LHCN-M2 (cell line): ENCODE measurements at places on chromosomes 3 and 15. TPM values are rescaled to one million over a fixed set of nuclear protein-coding genes. Genes with fewer than 3 reads are reported as not detected.

DNA sequence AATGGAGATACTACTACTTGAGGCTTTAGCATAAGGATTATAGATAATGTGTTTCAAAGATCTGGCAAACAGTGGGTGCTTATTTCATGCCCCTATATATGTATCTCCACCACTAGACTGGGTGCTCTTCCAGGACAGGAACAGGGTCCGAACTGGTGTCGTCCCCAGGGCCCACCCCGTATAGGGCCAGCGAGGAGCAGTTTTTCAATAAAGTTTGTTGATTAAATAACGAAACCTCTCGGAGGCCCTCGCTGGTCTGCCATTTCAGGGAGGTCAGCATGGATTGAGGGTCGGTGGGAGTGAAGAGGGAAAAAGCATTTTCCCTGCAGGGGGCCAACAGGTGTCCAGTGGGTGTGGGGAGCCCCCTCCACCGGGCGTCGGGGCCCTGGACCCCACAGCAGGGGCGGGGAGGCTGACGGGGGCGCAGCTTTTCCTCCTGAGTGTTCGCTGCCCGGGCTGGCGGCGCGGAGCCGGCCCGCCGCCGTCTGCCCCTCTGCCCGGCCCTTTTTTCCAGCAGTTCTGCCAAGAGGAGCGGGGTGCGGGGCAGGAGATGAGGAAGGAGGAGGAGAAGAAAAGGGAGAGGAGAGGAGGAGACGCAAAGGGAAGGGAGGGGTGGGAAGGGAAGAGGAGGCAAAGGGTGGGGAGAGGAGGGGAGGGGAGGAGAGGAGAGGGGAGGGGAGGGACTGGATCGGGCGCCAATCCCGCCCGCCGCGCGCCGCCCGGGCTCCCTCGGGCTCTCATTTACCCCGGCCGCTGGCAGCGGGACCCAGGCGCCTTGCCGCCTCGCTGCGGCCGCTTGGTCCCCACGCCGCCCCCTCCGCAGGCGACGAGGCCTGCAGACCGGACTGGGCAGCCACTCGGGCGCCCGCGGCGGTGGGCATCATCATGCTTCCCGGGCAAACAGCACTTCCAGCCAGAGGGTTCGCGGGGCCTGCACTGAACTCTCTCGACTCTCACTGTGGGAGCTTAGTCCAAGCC lies 66.3 kb downstream of the ISG20 start:
- peak; percentile 11 for DNase-seq

- no peak for DNase-seq
Measured at GRCh38 chr3:10561946-10562560, 56.7 kb upstream of the ATP2B2 start.

GRCh38 chr3:29561651-29562149 lies 280.8 kb downstream of the RBMS3 start:
- DNase-seq, result peak; percentile 10

DNA sequence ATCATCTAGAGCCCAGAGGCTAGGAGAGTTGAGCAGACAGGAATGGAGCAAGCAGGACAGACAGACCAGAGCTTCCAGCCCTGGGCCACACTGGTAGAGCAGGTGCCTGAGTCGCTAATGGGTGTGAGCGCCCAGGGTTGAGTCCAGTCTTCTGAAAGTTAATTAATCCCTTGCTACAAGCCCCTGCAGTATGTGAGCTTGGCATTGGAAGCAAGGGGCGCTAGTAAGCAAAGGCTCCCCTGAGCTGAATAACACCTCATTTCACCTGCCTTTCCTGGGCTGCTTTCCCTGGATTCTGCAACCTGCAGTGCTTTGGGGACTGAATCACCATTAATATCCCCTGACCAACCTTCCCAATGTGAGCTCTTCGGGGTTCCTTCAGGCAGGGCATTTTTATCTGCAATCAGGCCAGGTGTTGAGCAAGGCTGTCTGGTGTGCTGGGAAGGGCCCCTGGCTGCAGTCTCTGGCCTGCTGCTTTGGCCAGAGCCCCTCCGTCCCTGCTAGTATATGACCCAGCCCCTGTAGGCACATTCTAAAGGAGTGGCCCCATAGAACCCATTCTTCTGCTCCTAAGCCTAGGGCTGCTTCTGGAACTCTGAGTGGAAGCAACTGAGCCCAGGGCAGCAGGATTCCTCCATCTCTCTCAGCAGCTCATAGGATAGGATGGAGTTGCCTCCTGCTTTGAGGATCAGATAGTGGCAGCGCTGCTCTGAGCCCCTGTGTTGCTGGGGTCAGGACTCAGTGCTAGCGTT lies 45.1 kb upstream of the EPHB1 start:
- no peak for DNase-seq

- peak; percentile 37 for DNase-seq
Measured at GRCh38 chr3:119145500-119146167, at the start of gene TEX55. TSS of gene TEX55 (plus strand) at chr3:119146165. CDS start at chr3:119146190, 25 bp downstream.

- DNase-seq, result peak; percentile 97
Measured at GRCh38 chr3:102006812-102007485, 157.6 kb downstream of the NFKBIZ start.

GRCh38 chr3:103137830-103138229 lies 703.0 kb downstream of the ZPLD1 start:
- DNase-seq, result no peak

DNA sequence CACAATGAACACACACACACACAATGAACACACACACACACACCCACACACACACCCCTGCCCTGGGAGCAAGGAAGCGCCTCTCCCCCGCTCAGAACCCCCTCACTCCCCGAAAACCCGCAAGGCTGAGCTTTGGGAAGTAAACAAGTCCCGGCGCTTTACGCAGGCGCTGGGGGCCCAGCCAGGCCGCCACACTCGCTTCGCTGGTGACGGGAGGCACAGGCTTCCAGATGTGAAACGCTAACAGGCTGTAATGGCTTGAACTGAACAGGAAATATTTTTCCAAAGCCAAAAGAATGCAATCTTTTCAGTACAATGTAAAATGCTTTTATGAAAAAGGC lies 122.7 kb upstream of the IGF1R start:
- DNase-seq, result no peak

DNA sequence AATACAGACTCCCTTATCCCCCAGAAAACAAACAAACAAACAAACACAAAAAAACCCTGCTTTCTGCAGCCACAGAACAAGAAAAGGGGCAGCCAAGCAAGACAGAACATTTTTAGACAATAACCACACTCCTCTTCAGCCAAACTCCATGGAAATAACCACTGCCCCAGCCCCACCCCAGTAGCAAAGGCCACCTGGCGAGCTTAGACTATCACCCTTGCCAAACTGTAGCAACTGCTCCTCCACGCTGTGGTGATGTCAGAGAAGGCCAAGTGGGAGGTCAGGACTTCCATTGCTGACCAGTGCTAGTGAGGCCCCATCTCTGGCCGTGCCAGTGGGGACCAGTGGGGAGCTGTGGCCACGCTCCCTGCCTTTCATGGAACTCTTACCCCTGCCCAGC lies 60.3 kb upstream of the CHRNA7 start:
- no peak for DNase-seq

- DNase-seq, result no peak
Measured at GRCh38 chr3:64046996-64047594, 23.8 kb upstream of the PSMD6 start.

DNA sequence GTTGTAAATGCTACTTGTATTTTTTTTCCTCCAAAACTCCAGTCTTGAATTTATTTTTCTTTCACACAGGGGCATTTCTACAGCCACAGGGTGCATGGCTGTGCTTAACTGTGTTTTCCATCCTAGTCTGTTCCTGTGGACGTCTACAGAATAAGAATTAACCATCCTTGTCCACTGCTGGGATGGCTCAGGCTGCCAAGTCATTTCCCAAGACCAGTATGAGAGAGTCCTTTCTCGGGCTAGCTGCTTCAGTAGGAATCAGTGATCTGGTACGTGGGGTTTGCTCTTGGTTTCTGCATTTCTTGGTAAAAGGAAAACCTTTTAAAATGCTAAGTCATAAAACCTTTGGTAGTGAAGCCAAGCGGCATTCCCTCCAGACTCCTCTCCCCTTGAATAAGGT lies 29.8 kb downstream of the CHDH start:
- no peak for DNase-seq

GRCh38 chr3:149368201-149368673 lies 9.2 kb downstream of the TM4SF1 start:
- no peak for DNase-seq

DNA sequence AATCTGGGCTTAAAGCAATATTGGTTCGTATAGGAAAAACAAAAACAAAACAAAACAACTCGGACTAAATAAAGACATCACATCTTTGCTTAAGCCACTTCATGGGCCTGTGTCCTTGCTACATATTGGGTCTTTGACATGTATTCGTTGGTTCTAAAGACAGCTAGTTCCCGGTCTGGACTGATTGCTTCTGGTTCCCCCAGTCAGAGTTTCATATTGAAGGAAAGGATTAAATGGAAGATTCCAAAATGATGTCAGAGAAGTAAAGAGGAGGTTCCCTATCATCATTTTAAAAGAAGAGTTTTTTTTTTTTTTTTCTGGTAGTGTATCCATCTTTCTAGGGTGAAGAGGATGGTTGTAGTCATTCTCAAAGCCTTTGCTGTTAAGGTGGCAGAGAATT lies 2.3 kb downstream of the OXSR1 start:
- no peak for DNase-seq

DNA sequence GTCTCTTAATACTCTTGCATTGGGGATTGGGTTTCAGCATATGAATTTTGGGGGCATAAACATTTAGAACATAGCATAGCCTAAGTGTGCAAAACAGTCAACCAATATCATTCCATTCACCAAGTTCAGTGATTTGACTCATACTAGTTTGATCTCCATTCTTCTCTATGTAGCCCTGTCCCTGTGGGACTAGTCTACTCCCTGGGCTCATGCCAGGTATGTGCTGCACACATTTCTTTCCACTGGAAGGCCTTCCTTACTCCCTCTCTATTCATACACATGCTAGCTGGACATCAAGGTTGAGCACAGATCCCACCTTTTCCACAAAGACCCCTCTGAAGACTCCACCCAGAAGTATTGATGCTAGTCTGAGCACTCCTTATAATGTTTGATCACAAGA lies 5.1 kb downstream of the ZDHHC23 start:
- no peak for DNase-seq

GRCh38 chr3:152259468-152259867 lies 9.3 kb upstream of the MBNL1 start:
- no peak for DNase-seq

GRCh38 chr15:59005579-59005978 lies 18.1 kb downstream of the RNF111 start:
- DNase-seq, result no peak

DNA sequence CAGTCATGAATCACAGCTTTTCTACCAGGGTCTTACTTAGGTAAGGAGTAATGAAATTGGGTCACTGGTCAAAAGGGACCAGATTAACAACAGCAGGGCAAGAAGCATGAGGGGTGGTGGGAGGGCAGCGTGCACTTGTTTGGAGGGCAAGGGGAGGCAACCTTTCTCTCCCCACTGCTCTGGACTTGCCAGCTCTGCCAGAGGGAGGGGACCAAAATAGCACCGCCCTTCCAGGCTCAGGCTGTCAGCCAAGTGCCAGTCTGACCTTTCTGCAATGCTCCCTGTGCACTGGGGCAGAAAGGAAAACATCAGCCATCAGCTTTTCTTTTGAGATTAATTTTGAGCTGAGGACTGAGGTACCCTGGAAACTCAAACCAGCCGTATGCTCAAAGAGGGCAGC lies 4.5 kb upstream of the ULK3 start:
- no peak for DNase-seq

- DNase-seq, result peak; percentile 69
Measured at GRCh38 chr15:65804252-65804931, 12.3 kb upstream of the DENND4A start.

- peak; percentile 57 for DNase-seq
Measured at GRCh38 chr3:164476631-164477030, 601.7 kb downstream of the SI start.

DNA sequence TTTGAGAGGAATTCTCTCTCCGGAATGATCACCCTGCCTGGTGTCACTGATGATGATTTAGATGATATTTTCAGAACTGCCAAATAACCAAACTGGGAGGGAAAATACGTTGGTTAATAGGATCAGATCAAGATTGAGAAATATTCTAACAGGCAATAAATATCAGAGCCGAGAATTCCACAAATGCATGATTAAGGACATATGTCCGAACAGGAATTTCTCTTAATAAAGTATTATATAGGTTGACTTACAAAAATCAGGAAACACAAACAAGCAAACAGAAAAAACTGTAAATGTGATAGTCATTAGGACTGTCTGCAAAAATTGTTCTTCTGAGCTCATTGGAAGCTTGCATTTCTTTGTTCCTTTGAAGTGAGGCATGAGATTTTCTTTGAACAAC lies 75.1 kb upstream of the PHLDB2 start:
- no peak for DNase-seq

GRCh38 chr3:19105826-19106225 lies 42.5 kb upstream of the KCNH8 start:
- DNase-seq, result no peak

DNA sequence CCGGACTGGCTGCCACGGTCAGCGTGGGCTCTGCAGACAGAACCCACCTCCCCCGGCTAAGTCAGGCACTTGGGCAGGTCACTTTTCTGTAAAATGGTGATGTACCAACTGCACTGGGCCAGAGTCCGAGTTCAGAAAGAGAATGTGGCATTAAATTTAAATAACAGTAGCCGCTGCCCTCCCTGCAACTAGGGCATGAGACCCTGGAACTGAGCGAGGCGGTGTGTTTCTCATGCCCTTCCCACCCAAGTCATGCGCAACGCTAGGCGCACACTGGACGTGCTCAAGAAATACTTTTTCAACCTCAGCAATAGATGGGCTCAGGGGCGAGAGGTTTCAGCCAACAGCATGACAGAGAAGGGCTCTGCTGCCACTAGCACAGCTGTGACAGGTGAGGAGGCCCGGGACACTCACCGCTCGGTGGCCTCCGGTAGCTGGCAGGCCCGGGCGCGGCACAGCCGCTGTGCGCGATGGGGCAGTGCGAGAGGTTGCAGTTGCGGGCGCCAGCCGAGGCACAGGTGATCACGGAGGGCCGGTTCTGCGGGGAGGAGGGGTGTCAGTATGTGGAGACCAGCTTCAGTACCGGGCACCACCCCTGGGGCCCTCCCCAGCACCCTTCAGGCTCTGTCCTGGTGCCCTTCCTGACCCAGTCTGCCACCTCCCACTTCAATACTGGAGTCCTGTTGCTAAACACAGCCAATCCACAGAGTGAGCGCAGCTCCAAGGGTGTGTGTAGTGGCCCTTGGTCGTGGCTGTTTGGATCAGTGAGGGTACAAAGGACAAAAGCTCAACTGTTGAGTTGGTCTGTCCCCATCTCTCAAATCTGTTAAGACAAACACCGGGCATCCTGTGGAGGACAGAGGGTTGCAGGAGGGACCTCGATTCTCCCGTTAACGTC lies 84.5 kb downstream of the VGLL4 start:
- DNase-seq, result no peak

The SOX14 gene
- total RNA-seq, result not detected in 2 replicates

The CDC25A gene
- total RNA-seq, result 21.8 and 34.2 TPM in 2 replicates

The STARD9 gene
- total RNA-seq, result 3.9 and 4.8 TPM in 2 replicates

The FETUB gene
- 0.06 TPM in 1 of 2 replicates, not detected in the other for total RNA-seq

The SUSD5 gene
- total RNA-seq, result 20.8 and 22.8 TPM in 2 replicates

The DUOXA1 gene
- not detected in 2 replicates for total RNA-seq

The SLC28A2 gene
- total RNA-seq, result not detected in 2 replicates

The VILL gene
- total RNA-seq, result 8.4 and 8.8 TPM in 2 replicates

The AMIGO3 gene
- total RNA-seq, result 1.9 and 2.3 TPM in 2 replicates

The TFRC gene
- 169 and 187 TPM in 2 replicates for total RNA-seq

The EEFSEC gene
- total RNA-seq, result 6.7 and 7.9 TPM in 2 replicates

The ZNF620 gene
- 0.23 and 0.64 TPM in 2 replicates for total RNA-seq
